Stomach (tissue), 19 donors: ENCODE measurements at places on chromosomes 12 and 14. TPM values are rescaled to one million over a fixed set of nuclear protein-coding genes. Genes with fewer than 3 reads are reported as not detected.
A peak's percentile ranks its signal among the peaks of the same experiment; 100 is the strongest.

DNA sequence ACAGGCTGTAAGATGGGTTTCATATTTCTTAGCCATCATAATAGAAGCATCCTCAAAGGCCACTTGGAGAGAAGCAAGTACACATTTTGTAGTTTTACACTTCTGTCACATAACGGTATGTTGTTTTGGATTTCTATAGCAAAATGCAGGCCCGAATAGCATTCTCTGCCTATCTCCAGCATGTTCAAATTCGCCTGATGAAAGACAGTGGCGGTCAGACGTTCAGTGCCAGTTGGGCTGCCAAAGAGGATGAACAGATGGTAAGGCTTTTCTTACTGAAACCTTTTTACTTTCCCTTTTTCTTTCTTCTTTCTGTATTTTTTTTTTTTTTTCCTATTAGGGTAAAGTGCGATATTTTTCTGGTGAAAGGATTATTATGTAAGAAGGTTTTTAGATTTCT is 110.5 kb downstream of the TTLL5 start:
- DNase-seq: no peak
- H3K4me3 ChIP-seq: no peak overlapping the region
- no peak overlapping the region for H3K27ac ChIP-seq
- H3K36me3 ChIP-seq: peaks cover 33% of the 10 kb centered on the region
- no peaks in the 10 kb centered on the region for H3K4me1 ChIP-seq
- H3K27me3 ChIP-seq: no peaks in the 10 kb centered on the region

The GTF2H3 gene
- total RNA-seq: 2.9 TPM

The DHRS2 gene
- total RNA-seq: 19.6 TPM

- H3K27me3 ChIP-seq: no peaks in the 10 kb centered on the region
- peaks cover 13% of the 10 kb centered on the region for H3K4me1 ChIP-seq
- H3K36me3 ChIP-seq: no peaks in the 10 kb centered on the region
- peak overlapping the region; percentile 44 for H3K27ac ChIP-seq
These were observed 100.9 kb downstream of the EPS8 start for GRCh38 chr12:15688202-15688736.

- no peak overlapping the region for H3K27ac ChIP-seq
- no peak overlapping the region for H3K4me3 ChIP-seq
- H3K4me1 ChIP-seq: no peaks in the 10 kb centered on the region
These were observed 4.2 kb upstream of the LRR1 start for GRCh38 chr14:49594347-49595091.

The TSHR gene
- total RNA-seq: 0.18 TPM

DNA sequence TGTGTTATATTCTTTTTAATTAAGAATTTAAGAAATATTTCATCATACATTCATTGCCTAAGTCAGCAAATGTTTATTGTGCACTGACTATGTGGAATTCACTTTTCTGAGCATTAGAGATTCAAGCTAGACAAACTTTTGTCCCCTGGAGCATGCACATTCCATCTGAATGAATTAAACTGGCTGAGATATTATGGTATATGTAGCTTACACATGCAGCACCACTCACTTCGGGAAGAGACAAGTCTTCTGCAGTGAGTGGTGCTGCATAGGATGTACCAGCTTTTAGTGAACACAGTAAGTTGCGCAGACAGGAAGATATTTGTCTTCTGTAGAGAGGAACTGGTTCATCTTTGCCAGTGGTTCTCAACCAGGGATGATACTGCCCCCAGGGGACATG is 318.4 kb downstream of the SYT1 start:
- no peaks in the 10 kb centered on the region for H3K4me1 ChIP-seq
- no peak for DNase-seq
- H3K27me3 ChIP-seq: no peaks in the 10 kb centered on the region
- H3K27ac ChIP-seq: no peak overlapping the region
- no peak overlapping the region for H3K4me3 ChIP-seq
- no peaks in the 10 kb centered on the region for H3K36me3 ChIP-seq

The KRT1 gene
- not detected for total RNA-seq

The STK38L gene
- 21.7 TPM for total RNA-seq

The SMCO2 gene
- not detected for total RNA-seq

DNA sequence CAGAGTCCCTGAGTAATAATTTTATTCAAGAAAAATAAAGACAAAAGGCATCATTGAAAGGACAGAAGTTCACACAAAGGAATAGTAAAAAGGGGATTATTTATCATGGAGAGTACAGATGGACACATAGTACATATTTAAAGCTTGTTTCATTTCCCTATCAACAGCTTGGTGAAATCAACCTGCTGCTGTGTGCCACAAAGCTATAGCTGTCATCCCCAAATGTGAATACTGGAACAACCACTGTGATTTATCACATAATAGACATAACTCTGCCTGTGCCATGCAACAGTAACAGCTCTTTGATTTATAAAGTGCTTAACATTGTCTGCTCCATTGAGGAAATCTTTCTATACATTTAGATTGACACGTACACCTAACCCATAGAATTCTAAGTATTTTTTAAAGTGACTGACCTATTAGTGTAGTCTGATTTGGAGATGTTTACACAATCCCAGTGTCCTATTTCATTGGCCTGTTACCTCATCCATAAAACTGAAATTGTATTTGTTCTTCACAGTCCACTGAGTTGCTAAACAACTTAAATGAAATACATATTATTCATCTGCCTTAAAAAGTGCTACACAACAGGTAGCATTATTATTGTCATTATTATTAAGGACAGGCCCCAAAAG is 3.3 kb downstream of the NEMF start:
- no peak overlapping the region for H3K4me3 ChIP-seq
- DNase-seq: no peak
- H3K27me3 ChIP-seq: no peaks in the 10 kb centered on the region
- H3K4me1 ChIP-seq: peaks cover 41% of the 10 kb centered on the region

GRCh38 chr12:89571491-89572195 is 45.8 kb upstream of the POC1B start:
- H3K27me3 ChIP-seq: no peaks in the 10 kb centered on the region
- no peak overlapping the region for H3K27ac ChIP-seq
- no peaks in the 10 kb centered on the region for H3K4me1 ChIP-seq
- no peak for DNase-seq
- H3K4me3 ChIP-seq: no peak overlapping the region
- no peaks in the 10 kb centered on the region for H3K36me3 ChIP-seq
